ENCODE measurements at places on chromosomes 7 and 10.

- DNase-seq = no peak
These were observed 193.1 kb downstream of the PHTF2 start for GRCh38 chr7:77991656-77992055.

DNA sequence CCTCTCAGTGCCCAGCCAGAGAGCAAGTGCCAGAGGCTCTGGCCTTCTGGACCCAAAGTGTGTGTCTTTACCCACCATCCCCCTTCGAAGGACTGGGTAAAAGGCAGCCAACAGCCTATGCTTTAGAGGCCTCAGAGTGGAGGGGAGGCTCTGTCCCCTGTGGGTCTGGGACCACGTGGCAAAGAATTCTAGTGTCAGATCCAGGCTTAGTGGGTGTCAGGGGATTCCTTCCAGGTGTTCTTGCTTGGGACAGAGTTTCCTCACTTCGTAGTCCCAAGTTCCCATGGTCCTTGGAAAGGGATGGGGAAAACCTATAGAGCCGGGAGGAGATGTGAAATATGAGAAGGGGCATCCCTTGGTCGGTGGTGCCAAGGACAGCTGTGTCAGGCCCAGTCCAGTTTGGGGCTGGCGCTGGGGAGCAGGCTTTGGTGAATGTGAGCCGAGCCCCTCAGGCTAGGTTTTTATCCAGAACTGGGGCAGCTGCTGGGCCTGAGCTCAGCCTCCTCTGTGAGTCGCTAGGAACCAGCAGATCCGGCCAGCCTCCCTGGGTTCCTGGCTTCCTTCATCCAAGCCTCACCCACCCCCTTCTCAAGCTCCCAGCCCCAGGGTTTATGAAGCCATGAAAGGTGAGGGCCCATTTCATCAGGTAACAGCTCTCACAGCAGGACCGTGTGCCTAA lies 71.2 kb downstream of the C10orf105 start:
- no peak for DNase-seq

- DNase-seq = no peak
These were observed 133.7 kb upstream of the RSU1 start for GRCh38 chr10:16950656-16951601.

- DNase-seq = no peak
These were observed 186.2 kb upstream of the LYZL1 start for GRCh38 chr10:29102636-29103035.

GRCh38 chr10:96835899-96836298 lies 3.8 kb downstream of the LCOR start:
- no peak for DNase-seq

DNA sequence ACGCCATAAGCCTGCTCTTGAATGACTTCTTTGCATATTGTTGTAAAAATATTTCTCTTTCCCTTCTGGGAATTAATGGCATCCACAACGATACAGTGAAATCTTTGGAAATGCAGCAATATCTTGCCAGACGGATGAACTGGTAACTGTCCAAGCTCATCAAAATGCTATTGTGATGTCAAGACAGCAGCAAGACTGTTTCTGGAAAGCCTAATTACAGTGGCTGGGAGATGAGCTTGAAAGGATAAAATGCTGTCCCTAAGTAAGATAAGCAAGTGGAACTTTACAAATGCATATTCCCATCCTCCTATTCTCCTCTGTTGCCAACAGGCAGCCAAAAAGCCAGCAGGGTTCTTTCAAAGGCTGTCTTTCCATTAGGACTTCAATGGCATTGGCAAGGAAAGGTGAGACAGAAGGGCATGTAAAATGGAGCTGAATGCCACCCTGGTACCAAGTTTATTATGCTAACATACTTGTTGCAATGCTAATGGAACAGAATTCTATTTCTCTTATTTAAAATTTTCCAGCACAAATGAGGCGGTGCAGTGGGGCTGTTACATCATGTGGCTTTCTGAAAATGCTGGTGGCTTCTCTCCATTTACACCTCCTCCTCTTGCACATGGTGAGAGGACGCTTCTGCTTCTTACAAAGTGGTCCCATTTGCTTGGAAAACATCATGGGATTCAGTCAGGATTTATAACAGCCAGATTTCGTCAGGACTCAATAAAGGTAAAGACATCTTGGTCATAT lies 178.3 kb upstream of the PTER start:
- no peak for DNase-seq

DNA sequence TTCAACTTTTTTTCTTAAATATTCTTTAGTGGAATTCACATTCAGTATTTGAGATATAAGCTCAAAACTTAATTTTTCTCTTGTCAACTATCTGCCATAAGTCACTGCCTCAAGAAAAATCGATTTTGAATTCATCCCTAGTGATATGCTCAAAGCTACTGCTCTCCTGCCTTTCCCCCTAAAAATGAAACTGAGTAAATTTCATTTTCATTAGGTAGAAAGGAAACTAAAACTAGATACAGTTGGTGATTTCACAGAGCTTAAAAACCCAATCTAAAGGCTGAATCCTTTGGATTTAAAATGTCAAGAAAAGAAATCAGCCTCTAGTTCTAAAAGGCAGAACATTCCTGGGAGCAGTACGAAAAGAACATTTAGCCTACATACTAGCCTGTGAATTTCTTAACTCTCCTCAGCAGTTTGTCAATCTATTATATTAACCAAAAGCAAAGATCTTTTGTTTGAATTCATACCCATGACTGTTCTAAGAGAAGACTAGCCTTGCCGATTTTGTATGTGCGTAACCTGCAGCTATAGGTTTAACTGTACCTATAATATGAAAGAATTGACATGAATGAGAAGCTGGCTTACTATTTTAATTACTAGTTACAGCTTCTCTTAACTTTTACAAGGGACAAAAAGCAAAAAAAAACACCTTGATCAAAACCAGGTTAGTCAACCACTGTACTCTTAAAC lies 4.9 kb upstream of the FAM53B start:
- DNase-seq = no peak

GRCh38 chr10:115861455-115861854 lies 411.6 kb downstream of the GFRA1 start:
- no peak for DNase-seq

DNA sequence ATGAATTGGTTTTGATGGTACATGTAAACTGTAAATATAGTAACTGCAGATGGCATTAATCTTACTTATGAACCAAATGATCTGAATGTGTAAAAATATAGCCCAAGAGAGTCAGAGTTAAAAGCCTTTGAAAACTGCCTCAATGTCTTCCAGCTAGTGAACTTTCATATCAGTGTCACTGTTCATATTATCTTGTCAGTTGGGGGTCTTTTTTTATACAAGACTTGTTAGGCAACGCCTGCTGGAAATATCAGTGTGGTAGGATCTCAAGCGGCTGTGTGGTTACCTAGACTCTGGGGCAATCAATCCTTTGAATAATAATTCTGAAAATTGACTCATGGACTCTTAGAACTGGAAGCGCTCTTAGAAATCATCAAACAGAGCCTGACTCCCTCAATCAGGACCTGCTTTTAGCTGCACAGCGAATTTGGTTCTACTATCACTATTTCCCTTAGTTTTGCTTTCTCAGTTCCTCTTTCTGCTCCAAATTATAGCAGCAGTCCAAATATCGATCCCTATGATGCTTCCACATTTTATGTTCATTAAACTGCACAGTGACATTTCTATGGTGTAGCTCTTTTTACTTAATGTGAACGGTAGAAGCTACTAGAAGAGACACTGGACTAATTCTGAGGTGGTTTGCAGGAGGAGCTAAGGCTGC lies 100.1 kb upstream of the COL1A2 start:
- DNase-seq = no peak

Measured in stimulated activated CD8-positive, alpha-beta memory T cell treated with anti-CD3 and anti-CD28 coated beads, Interleukin-7, amount 100 ng/mL, for 1 hour (primary cell).